Tibial artery (tissue), 4 donors: ENCODE measurements at places on chromosomes 11 and 22.

- H3K27me3 ChIP-seq, result peaks cover 9% of the 10 kb centered on the region
- no peaks in the 10 kb centered on the region for H3K36me3 ChIP-seq
- no peaks in the 10 kb centered on the region for H3K4me1 ChIP-seq
- H3K4me3 ChIP-seq, result no peak overlapping the region
- H3K27ac ChIP-seq, result no peak overlapping the region
These were observed 592.4 kb downstream of the TBC1D22A start for GRCh38 chr22:47354668-47355387.

DNA sequence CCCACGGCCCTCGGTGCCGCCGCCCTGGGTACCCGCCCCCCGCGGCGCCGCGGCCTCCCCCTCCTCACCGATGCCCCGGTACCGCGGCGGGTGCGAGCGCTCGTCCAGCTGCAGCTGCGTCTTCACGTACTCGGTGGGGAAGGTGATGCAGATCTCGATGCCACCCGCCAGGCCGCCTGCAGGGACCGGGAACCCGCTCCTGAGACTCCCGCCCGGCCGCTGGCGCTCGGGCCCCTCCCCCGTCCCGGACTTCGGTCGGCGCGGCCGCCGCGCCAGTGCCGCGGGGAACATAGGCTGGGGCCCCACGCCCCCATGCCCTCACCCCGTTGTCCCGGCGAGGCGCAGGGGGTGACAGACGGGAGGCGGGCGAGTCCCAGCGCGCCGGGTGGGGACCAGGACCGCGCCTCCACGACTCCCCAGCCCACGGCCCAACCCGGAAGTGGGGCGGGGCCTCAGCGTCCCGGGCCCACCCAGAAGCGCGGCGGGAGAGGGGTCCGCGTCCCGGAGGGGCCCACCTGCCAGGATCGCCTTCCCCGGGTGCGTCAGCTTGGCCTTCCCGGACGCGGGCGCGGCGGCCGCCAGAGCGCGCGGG lies 375 bp downstream of the SLC25A1 start:
- H3K36me3 ChIP-seq, result peaks cover 15% of the 10 kb centered on the region
- no peaks in the 10 kb centered on the region for H3K27me3 ChIP-seq
- H3K4me1 ChIP-seq, result peaks cover 33% of the 10 kb centered on the region
- peak overlapping the region; percentile 89 for H3K27ac ChIP-seq
- peak overlapping the region; percentile 78 for H3K4me3 ChIP-seq
- DNase-seq, result no peak

DNA sequence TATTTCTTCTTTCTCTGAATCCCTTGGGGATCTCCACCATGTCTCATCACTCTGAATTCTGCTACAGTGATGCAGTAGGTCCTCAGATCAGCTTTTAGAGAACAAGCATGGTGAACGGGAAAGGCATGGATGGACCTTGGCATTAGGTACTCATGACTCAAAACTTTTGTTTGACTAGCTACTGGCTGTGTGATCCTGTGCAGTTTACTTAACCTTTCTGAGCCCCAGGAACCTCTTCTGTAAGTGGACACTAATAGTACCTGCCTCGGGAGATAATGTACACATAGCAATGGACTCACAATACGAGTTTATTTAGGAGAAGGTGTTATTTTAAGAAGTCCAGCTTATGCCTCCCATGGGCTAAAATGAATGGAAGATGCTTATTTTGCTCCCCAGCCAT lies 184.7 kb upstream of the TBCEL start:
- H3K36me3 ChIP-seq, result no peaks in the 10 kb centered on the region
- H3K4me3 ChIP-seq, result no peak overlapping the region

DNA sequence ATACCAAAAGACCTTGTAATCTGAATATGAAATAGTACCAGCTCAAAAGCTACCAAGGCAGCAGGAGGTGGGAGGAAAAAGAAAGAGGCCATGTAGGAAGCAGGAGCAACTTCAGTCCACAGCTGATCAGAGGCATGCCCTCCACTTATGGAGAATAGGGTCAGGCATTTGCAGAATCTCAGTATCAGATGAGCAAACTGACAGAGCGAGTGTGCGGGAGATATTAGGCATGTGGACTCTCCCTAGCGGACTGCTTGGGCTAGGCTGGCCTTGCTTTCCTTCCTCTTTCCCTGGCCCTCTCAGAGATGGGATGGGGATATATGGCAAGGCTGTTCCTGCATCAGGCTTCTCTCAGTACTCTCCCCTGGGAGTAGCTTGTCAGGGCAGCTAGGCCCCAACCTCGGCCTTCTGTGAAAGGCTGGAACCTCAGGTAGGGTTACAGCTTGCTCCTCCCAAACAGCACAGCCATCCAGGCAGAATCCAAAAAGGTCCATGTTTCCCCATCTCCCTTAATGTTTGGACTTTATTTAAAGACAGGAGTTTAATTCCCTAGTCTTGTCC lies 37.0 kb downstream of the ETS1 start:
- H3K27me3 ChIP-seq, result no peaks in the 10 kb centered on the region
- H3K36me3 ChIP-seq, result no peaks in the 10 kb centered on the region
- H3K4me3 ChIP-seq, result no peak overlapping the region

DNA sequence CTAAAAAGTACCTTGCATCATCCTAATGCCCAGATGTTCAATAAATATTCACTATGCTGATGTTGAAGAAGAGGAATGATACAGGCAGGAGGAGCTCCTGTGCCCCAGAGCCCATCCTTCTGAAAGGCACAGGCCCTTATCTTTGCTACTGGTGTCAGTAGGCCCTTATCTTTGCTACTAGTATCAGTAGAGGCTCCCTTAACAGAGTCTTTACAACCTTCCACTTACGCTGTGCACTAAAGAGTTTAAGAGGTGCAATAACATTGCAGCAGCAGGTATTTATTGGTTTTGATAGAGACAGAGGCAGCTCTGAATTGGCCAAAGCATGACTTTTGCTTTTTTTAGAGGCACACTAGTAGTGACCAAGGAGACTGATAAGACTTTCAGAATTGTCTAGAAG lies 174.4 kb downstream of the TENM4 start:
- no peak for DNase-seq
- H3K27me3 ChIP-seq, result no peaks in the 10 kb centered on the region
- H3K36me3 ChIP-seq, result no peaks in the 10 kb centered on the region
- no peak overlapping the region for H3K4me3 ChIP-seq
- no peaks in the 10 kb centered on the region for H3K4me1 ChIP-seq
- H3K27ac ChIP-seq, result no peak overlapping the region

- H3K4me1 ChIP-seq, result no peaks in the 10 kb centered on the region
- H3K36me3 ChIP-seq, result no peaks in the 10 kb centered on the region
- H3K27ac ChIP-seq, result no peak overlapping the region
These were observed 60.7 kb downstream of the STK33 start for GRCh38 chr11:8533332-8533731.

- H3K27me3 ChIP-seq, result no peaks in the 10 kb centered on the region
- peak overlapping the region; percentile 66 for H3K4me3 ChIP-seq
- H3K4me1 ChIP-seq, result peaks cover 22% of the 10 kb centered on the region
- peaks cover 18% of the 10 kb centered on the region for H3K36me3 ChIP-seq
- DNase-seq, result no peak
These were observed 653 bp downstream of the PCSK7 start for GRCh38 chr11:117230999-117231841.

DNA sequence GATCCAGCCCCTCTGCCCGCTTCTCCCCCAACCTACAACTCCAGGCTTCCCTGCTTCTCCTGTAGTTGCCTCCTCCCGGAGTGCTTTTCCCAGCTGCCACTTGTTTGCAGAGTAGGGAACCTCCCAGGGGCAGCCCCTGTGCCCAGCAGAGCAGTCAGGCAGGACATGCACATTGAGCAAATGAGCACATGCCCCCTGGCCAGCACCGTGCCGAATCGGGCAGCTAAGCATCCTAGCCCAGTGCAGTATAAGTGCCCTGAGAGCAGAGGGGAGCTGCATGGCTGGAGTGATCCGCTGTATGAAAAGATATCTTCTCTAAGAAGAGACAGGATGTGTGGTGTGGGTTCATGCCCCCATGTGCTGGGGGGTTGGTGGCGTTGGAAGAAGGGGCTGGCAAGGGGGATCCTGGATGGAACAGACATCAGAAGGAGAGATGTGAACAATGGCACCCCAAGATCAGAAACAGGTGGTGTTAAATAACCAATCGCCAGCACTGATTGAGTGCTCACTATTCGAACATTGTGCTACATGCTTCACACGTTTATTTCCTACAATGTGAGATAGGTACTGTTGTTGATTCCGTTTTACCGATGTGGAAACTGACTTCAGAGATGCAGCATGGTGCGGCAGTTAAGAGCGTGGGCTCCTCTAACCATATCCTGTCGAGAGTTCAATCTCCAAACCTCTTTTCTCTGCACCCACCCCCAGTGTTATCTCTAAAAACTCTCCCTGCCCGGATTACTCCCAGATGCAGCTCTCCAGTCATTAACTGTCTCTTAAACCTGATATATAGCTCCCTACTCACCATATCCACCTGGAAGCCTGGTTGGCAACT lies 1.2 kb downstream of the AIP start:
- peak overlapping the region; percentile 83 for H3K27ac ChIP-seq
- peaks cover 31% of the 10 kb centered on the region for H3K4me1 ChIP-seq
- peak overlapping the region; percentile 70 for H3K4me3 ChIP-seq
- H3K27me3 ChIP-seq, result no peaks in the 10 kb centered on the region
- DNase-seq, result no peak

DNA sequence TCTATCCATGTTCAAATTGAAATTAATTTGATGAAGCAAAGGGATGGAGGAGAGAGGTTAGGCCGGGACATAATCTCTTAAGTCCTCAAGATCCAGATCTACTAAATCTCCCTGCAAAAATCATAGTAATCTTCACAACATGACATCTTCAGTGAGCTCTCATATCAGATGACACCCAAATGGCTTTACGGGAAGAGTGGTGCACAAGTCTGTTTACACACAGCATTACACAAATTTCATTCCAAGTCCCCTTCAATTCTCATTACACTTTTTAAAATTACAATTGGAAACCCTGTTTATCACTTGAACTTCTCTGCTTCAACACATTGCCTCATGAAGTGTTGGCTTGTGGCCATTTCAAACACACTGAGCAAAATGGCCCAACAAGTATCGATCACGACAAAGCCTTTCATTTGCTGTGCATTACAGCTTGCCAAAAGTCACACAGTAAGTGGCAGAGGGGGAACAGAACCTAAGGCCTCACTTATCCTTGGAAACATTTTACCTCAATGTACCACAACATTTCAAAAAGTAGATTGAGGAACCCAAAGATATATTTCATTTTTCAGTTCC lies 17.9 kb upstream of the TPH1 start:
- DNase-seq, result no peak
- no peak overlapping the region for H3K4me3 ChIP-seq
- H3K27ac ChIP-seq, result no peak overlapping the region
- H3K27me3 ChIP-seq, result no peaks in the 10 kb centered on the region
- no peaks in the 10 kb centered on the region for H3K36me3 ChIP-seq

DNA sequence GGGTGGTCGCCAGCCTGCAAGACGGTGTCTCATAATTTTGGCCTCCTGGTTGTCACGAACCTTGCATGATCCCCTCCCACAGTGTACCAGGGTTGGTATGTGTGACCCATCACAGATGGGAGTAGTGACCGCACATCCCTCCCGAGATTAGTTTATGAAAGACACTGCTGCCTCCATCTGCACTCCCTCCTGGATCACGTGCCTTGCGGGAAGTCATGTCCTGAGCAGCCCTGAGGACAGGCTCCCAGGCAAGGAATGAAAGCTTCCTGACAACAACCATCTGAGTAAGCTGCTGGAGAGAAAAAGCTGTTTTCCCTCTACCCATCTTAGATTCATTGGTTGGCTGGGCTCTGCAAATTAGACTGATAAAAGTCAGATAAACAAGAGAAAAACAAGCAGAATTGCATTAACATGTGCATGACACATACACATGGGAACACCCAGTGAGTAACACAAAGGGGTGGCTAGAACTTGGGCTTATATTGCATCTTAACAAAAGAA lies 14.4 kb upstream of the PAMR1 start:
- DNase-seq, result peak; percentile 78
- no peaks in the 10 kb centered on the region for H3K27me3 ChIP-seq
- no peaks in the 10 kb centered on the region for H3K36me3 ChIP-seq
- H3K4me3 ChIP-seq, result no peak overlapping the region

DNA sequence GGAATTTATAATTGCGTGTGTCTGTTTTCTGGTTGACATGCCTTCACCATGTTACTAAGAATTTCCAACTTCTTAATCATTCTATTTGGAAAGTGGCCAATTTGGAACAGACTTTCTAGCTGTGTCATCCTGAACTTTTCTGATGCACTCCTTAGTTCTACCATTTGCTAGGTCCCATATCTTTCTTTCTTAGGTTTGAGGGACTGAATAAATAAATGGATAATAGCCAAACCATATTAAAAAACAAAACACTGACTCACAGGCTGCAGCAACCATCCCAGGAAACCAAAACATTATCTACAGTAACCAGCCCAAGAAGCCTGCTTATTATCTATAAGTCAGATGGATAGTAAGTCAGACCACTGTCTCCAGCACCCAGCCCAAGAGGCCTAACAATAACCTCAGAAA lies 57.5 kb upstream of the PLET1 start:
- H3K27ac ChIP-seq, result peak overlapping the region; percentile 74
- H3K4me3 ChIP-seq, result no peak overlapping the region
- peaks cover 59% of the 10 kb centered on the region for H3K4me1 ChIP-seq
- H3K27me3 ChIP-seq, result no peaks in the 10 kb centered on the region
- H3K36me3 ChIP-seq, result no peaks in the 10 kb centered on the region

- no peaks in the 10 kb centered on the region for H3K36me3 ChIP-seq
- H3K4me3 ChIP-seq, result no peak overlapping the region
- DNase-seq, result no peak
- H3K27ac ChIP-seq, result no peak overlapping the region
- no peaks in the 10 kb centered on the region for H3K27me3 ChIP-seq
These were observed 591.8 kb downstream of the BUD13 start for GRCh38 chr11:116180806-116181600.

- no peaks in the 10 kb centered on the region for H3K27me3 ChIP-seq
- no peak overlapping the region for H3K4me3 ChIP-seq
- H3K36me3 ChIP-seq, result no peaks in the 10 kb centered on the region
- no peak overlapping the region for H3K27ac ChIP-seq
- H3K4me1 ChIP-seq, result no peaks in the 10 kb centered on the region
- DNase-seq, result no peak
These were observed 4.9 kb upstream of the MAFF start for GRCh38 chr22:38196791-38197419.

DNA sequence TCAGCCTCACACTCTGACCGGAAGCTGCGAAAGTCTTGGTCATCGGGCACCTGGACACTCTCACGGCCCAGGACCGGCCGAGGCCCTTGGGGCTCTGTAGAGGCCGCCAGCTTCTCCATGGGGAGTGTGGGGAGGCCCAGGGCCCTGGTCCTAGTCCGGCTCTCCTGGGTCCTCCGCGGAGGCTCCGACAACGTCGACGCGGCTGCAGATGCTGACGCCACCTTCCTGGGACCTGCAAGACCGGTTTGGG lies 12.9 kb downstream of the STARD10 start:
- H3K27ac ChIP-seq, result peak overlapping the region; percentile 56
- H3K36me3 ChIP-seq, result peaks cover 4% of the 10 kb centered on the region
- H3K4me3 ChIP-seq, result peak overlapping the region; percentile 82
- no peak for DNase-seq
- no peaks in the 10 kb centered on the region for H3K4me1 ChIP-seq
